Activated T-cell treated with anti-CD3 and anti-CD28 coated beads for 48 hours (primary cell): ENCODE measurements at places on chromosomes 6 and 20.

DNA sequence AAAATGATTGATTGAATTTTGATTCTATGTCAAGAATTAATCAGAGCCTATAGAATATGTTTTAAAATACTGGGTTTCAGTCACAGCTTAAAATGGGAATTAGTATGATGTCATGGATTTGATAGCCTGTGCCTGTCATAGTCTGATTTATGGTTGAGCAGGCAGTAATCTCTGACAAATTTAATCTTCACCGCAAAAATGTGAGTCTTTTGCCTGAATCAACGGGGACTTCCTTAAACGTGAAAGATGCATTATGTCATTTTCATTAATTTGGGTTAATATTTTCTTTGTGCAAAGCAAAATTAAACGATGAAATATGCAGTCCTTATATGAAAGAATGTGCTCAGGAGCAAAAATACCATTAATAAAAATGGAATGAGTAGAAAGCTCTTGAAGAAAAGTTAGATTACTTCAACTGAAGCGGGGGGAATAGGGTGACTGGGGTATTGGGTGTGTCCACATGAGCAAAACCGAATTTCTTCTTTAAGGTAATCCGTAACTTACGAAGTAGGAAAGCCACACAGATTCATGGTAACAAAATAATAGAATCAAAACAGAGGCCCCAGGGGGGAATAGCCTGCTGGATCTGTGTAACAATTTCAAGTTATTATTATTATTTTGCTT is 339.6 kb upstream of the NOX3 start:
- no peak for DNase-seq

DNA sequence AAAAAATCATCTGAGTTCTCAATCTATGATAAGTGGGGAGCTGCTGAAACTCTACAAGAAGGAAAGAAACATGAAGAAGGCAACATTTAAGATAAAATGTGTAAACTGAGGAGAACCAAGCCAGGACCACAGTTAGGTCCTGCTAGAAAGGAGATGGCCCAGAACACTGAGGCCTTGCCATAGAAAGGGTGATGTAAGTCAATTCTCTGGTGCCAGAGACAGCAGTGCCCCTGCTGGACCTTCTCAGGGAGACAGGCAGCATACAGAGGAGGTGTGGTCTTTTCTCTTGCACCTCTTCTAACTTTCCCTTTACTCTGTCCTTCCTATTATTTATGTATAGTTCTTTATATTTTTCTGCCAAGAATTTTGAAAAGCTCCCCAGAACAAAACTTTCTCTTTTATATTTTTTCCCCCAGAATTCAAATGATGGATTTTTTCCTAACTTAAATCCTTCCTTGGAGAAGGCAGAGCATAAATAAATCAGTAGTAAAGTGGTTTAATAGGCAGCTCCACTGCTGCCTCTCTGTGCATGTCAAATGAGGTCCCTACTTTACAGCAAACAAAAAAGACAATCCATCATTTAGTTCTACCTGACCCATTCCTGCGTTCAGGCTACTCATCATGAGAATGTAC is 9.0 kb downstream of the UQCC2 start:
- DNase-seq: no peak

DNA sequence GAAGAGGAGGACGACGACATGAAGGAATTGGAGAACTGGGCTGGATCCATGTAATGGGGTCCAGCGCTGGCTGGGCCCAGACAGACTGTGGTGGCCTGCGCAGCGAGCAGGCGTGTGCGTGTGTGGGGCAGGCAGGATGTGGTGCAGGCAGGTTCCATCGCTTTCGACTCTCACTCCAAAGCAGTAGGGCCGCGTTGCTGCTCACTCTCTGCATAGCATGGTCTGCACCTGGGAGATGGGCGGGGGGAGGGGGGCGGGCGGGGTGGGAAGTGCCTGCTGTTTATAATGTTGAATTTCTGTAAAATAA is 42.3 kb downstream of the CHMP4B start:
- DNase-seq: no peak

- DNase-seq: no peak
Measured at GRCh38 chr6:7424967-7425807, 35.6 kb downstream of the RIOK1 start.

GRCh38 chr6:136945072-136945471 is 23.0 kb downstream of the SLC35D3 start:
- no peak for DNase-seq

DNA sequence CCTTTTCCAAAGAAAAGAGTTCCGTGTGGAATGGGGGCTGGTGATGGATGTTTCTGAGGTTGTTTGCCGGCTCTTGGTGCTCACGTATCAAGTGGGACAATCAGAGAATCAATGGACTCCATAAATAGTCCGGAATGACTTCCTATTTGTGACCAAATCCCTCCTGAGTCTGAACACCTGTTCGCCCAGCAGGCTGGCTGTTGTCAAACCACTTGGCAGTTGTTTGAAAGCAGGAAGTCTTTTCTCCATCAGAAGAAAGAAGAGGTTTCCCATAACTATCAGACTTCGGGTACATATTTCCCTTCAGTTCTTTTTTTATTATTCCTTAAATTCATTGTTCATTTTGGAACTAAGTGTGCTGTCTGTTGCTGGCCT is 154.7 kb upstream of the RIN2 start:
- no peak for DNase-seq
